ENCODE measurements at places on chromosomes 3 and 15.
A peak's percentile ranks its signal among the peaks of the same experiment; 100 is the strongest.

GRCh38 chr3:86225461-86225860 is 765.5 kb downstream of the VGLL3 start:
- no peak for DNase-seq

DNA sequence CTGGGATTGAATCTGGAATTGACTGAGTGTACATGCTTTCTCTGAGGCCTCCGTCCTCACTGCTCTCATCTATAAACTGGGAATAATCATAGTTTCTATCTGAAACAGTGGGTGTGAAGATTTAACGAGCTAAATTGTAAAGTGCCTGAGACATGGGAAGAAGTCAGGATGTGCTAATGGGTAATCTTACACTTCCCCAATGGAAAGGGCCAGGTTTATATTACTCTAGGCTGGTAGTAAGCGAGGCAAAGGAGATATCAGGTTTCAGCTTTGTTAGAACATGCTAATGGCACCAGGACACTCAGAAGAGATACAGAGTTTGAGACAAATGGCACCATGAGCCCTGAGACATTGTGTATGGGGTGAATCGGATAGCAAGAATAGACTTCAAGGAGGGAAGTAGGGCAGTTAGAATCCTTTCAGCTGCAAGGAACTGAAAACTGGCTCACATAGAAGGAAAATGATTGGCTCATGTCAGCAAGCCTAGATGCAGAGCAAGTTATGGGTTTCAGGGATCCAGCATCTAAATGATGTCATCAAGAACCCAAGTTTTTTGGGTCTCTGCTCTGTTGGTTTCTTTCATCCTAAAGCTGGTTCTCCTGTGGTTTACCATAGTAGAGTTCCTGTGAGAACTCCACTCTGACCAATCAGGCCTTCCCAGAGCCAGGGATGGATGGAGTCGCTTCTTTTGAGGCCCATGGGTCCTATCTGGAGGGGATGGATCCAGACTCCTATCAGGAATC is 21.8 kb downstream of the FLNB start:
- no peak for DNase-seq

DNA sequence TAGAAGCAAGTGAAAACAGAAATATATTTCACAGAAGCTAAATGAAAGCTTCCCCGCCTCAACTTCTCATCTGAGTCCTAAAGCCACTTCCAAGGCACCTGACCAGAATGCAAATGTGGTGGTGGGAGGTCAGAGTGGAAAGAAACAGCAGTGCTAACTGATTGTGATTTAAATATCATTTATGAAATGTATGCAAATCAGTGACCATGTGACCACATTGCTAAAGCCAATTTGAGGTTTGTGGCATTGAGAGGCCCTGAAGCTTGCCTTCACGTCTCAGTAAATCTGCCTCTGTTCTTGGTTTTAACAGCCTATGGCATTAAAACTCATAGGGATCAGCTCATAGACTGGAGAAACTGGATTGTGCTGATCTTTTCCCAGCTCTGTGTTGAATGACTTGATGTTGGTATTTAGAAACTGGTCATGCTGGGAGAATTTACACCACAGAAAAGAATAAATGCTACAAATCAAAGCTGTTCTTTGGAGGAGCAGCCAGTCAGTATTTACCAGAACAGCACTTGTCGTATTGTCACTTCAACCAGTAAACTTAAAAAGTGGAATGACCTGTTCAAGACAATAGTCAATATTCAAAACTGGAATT is 481.4 kb upstream of the ALCAM start:
- DNase-seq: no peak

DNA sequence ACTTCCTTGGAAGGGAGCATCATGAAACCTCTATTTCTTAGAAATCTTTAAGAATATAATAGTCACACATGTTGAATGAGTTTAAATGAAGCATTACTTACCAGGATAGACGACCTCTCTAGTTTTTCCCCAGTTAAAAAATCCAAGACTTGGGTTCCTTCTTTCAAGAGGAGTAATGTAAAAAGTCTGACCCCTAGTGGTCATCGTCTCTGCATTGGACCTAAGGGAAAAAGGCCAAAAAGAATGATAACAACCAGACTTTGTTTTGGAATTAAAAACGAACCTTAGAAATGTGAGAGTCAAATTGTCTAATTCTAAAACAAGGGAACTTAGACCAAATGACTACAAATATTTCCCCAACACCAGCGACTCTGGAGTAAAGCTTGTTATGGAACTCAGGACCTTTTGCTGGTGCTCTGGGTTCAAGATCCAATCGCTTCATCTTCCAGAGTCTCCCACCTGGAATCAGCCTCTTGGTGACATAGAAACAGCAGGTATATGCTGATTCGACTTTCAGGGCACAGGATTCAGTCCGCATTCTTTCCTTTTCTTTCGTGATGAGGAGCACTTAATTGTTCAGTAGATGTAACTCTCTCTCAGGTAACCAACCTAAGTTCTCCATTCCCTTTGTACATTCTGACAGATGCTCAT is 214.8 kb upstream of the TPRG1 start:
- DNase-seq: peak; percentile 47

DNA sequence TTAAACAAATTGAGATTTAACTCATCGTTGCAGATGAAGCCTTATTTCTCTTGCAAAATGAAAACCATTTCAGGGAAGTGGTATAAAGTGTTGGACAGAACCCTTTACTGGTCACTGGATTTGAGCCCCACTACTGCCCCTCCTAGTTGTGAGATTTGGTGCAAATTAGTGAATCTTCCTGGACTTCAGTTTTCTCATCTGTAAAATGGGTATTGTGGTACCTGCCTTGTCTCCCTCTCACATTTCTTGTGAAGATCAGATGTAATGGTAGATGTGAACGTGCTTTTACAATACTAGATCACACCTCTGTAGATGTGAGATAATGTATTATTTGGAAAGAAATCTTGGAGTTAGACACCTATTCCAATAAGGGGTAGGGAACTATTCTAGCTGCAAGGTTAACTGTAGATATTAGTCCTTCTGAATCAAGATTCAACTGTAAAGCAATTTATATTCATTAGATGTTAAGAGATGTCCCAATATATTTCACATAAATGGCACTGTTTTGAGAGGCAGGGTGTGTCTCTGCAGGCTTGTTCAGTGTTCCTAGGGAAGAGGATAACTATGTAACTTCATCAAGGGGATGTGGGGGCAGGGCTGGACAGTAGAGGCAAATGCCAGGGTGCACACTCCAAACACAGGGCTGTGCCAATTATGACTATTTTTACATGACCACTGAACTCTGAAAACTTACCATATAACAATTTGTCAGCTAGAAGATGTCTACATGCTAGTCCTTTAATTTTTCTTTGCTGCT is 112.4 kb upstream of the PFN2 start:
- DNase-seq: no peak

DNA sequence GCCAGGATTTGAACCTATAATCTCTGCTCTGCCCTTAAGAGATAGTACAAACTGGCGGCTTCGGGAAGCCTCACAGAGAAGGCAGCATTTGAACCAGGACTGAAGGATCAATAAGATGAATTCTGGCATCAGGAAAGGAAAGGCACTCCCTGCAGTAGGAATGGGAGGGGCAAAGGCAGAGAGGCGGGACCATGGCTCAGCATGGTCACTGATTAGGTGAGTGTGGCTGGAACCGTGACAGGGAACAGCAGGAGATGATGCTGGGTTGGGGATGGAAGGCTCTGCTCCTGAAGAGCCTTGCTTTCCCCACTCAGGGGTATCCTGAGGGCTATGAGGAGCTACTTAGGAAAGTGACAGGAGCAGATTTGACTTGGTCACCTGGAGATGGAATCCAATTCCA is 158.5 kb downstream of the FEZF2 start:
- DNase-seq: no peak

- no peak for DNase-seq
Measured at GRCh38 chr3:150443331-150443741, 35.2 kb downstream of the TSC22D2 start.

DNA sequence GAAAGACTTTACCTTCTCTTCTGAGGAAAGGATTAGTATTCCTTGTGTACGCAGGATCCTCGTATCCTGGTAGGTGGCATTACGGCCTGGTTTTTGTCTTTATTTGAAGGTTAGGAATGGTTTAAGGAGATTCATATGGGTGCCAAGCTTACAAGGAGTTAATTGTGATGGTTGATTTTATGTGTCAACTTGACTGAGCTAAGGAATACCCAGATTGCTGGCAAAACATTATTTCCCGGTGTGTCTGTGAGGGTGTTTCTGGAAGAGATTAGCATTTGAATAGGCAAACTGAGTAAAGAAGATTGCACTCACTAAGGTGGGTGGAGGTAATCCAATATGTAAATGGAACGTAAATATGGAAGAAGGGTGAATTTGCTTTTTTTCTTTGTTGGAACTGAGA is 44.4 kb upstream of the ABI3BP start:
- no peak for DNase-seq

DNA sequence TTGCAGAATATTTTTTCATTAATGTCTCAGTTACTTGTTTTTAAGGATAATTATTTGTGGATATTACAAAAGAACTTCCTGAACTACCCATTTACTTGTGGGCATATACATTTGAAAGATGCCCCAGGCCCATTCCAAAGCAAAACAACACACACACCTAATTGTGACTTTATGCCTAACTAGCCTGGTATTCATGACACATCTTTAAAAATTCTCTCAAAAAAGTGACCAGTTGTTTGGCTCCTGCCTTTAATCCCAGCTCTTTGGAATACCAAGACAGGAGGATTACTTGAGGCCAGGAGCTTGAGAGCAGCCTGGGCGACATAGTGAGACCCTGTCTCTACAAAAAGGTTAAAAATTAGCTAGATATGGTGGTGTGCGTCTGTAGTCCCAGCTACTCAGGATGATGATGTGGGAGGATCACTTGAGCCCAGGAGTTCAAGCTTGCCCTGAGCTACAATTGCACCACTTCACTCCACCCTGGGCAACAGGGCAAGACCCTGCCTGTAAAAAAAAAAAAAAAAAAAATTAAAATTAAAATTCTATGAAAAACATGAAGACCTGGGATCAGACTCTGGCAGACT is 51.7 kb upstream of the SLC4A7 start:
- peak; percentile 87 for DNase-seq

- DNase-seq: no peak
Measured at GRCh38 chr3:4979428-4980228, at the start of gene BHLHE40. Gene BHLHE40 (plus strand): TSS chr3:4979437. CDS start chr3:4979719, 282 bp downstream.

DNA sequence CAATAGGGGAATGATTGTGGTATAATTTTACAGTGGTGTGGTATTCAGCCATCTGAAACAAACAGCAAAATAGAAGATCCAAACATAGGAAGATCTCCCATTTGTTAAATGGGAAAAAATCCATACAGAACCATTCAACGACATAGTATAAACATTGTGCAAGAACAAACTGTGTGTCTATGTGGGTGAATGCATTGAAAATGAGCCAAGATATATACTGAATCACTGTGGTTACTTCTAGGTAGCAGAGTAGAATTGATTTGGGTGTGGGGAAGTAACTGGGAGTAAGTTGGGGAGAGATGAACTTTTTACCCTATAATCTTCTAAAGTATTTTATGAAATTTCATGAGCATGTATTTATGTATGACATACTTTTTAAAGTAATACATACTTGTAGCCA is 123.1 kb upstream of the UMPS start:
- DNase-seq: no peak

DNA sequence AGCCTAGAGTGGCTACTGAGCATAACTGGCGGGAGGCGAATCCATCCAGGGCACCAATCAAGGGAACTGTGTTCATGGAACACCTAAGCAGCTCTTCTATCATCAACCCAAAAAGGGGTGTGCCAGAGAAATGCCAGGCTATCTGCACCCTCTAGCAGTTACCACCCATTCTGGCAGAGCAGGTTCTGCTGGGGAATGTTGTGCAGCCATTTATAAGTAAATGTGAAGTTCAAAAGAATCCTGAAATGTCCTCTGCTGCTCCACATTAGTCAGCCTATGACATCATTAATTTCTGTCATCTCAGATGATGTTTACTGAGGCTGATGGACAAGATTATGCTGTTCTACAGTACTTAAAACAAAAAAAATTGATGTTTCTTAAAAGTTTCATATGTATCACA is 7.7 kb downstream of the SKIC8 start:
- DNase-seq: peak; percentile 86

DNA sequence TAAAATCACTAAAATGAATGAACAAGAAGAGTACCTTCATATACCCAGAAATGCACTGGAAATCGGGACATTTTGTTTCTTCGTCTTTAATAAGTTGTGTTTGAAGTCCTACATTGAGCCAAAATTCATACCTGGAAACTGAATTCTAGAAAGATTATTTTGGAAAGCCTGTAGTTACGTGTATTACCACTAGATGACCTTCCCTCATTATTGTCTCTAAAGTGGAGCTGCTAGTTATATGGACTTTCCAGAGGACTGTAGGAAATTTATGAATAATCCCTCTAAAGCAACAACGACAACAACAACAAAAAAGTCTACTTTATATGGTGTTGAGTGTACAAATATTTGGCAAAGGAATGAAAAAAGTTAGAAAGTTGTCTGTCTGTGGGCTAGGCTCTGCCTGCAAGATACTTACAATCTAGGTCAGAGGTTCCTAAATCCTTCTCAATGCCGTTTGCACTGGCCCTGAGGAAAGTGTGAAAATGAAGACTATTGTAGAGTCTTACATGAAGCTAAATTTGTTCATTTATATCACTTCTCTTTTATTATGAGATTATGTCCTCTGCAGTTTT is 234.8 kb upstream of the NR2E3 start:
- no peak for DNase-seq

GRCh38 chr3:193978030-193978429 is 157.9 kb upstream of the HES1 start:
- no peak for DNase-seq

DNA sequence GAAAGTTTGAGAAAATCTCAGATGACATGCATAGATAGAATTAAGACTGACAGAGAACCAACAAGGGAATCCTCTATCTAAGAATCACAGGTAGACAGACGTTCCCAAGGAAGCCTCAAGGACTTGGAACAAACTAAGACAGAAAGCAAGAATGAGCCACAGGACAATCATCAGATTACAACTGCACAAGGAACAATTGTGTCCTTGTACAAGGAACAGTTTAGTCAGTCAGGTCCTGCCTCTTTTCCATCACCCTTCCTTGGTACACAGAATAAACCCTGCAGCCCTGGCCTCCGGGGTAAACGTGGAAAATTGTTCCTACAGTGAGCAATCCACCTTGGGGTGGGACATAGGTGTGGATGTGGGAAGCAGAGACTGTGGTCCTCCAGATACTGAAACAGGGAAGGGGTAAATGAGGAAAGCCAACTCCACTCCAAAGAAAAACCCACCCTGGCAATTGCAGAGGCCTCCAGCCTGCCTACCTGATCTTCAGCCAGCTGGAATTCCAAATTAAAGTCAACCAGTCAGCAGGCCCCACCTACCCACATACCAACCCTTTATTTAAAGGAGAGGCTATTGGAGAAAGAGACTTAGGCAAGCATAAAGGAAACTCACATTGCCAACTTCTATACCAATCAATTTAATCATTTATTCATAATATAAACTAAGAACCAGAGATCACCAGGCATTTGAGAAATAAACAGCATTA is 73.4 kb downstream of the ULK4 start:
- no peak for DNase-seq

DNA sequence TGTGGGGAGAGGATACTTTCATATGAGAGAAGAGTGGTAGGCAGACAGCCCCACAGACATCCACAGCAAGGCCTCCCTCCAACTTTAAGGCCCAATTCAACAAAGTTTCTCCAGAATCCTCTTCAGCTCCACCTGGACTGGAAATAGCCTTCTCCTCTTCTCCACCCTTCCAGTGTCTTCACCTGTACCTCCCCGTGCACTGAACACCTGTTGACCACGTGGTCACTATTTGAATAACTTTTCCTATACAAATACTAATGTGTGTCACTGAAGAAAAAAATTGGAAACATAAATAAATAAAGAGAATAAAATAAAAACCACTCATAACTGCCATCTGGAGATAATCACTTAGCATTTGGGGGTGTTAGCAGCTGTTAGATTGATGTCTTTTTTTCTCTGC is 52.9 kb downstream of the CCNL1 start:
- no peak for DNase-seq
